Mucosa of gallbladder (tissue), 1 donor: ENCODE measurements at places on chromosomes 7 and 10. TPM values are rescaled to one million over a fixed set of nuclear protein-coding genes. Genes with fewer than 3 reads are reported as not detected.
A peak's percentile ranks its signal among the peaks of the same experiment; 100 is the strongest.

VWA2 gene
- total RNA-seq, result 0.75 TPM

PON1 gene
- total RNA-seq, result 8.9 TPM

SPDYE6 gene
- total RNA-seq, result not detected

AKR1C8 gene
- total RNA-seq, result not detected

LLCFC1 gene
- total RNA-seq, result not detected

FGF8 gene
- not detected for total RNA-seq

ZNF503 gene
- 15.9 TPM for total RNA-seq

TRIM73 gene
- 6.0 TPM for total RNA-seq

ACHE gene
- 8.4 TPM for total RNA-seq

DNA sequence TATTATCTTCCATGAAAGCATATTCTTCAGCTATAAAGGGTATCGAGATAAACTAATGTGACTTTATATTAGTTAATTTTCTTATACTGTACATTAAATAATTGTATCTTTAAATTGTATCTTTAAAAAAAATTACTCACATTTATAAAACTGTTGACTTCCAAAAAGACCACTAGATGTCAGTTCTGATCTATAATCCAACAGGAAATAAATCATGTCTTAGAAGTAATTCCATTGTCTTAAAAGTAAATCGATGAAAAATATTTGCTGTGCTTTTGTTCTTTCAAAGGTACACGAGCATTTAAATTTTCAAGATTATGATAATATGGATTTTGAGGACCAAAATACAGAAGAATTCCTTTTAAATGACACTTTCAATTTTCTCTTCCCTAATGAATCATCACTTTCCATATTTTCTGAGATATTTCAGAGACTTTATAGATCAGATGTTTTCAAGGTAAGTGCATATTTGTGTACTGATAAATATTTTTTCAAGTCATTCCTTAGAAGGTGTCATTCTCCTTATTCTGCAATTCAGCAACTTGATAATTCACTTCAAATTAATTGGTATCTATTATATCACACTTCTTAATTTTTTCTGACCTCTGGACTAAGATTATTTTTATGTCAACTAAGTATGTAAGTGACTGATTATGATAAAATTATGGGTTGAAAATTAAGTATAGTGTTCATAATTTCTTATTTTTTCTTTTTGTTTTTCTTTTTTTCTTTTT lies 138.5 kb downstream of the CPED1 start:
- no peak for DNase-seq

GRCh38 chr10:130189608-130190054 lies 53.4 kb downstream of the GLRX3 start:
- no peak for DNase-seq

- DNase-seq, result no peak
These were observed 62.5 kb downstream of the SGMS1 start for GRCh38 chr10:50561266-50561665.

DNA sequence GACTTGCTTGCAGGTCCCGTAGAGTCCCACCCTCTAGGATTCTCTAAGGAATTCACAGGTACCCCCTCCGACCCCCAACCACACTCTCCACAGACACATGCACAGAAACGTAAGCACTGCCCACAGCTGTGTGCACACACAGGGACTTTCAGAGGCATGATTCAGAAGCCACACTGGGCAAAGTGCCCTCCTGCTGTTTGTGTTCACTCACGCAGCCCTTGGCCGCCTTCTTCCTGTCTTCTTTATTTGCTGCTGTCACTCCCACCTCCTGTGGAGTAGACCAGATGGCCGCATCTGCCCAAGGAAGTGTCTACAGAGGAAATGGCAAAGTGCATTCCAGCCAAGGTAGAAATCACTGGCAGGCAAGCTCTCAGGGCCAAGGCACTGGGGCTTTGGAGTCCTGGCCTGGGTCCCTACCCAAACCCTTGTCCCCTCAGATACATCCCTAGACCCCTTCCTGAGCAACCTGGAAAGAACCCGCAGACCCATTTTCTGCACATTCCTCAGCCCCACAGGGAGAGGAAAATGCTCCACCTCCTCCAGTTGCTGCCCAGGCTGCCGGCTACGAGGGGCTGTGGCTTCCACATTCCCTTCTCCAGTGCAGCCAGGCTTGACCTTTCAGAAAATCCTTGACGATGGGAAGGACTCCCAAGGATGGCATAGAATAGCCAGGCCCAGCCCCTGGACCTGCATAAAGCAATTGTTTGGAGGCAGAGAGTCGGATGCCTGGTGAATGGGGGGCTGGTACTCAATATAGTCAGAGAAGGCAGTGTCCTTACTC lies 21.6 kb upstream of the GIMAP8 start:
- DNase-seq, result peak; percentile 65

- DNase-seq, result no peak
These were observed 748.8 kb downstream of the XPNPEP1 start for GRCh38 chr10:109174526-109174925.

- DNase-seq, result no peak
These were observed 89.8 kb downstream of the ZMIZ1 start for GRCh38 chr10:79158402-79159097.

DNA sequence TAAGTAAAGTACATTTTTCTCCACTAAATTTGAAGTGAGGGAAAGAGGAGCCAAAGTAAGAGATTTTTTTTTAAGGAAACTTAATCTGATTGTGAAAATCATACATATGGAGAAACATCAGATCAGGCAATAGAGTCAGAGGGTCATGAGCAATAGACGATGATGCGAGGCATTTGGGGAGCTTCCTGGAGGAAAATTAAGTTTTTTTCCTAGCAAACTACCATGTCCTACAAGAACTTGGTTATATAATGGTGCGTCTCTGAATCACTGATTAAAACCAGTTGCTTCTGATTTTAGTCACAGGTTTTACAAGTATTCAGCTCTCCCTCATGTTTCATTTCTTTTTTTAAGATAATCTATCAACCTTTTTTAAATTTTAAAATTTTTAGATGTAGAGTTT lies 52.1 kb upstream of the MTURN start:
- no peak for DNase-seq

GRCh38 chr7:90747516-90747915 lies 151.4 kb downstream of the CDK14 start:
- DNase-seq, result no peak

- DNase-seq, result no peak
These were observed 696.4 kb downstream of the INHBA start for GRCh38 chr7:41006306-41006995.

- DNase-seq, result no peak
These were observed 59.1 kb downstream of the ARMC3 start for GRCh38 chr10:22986771-22987542.

DNA sequence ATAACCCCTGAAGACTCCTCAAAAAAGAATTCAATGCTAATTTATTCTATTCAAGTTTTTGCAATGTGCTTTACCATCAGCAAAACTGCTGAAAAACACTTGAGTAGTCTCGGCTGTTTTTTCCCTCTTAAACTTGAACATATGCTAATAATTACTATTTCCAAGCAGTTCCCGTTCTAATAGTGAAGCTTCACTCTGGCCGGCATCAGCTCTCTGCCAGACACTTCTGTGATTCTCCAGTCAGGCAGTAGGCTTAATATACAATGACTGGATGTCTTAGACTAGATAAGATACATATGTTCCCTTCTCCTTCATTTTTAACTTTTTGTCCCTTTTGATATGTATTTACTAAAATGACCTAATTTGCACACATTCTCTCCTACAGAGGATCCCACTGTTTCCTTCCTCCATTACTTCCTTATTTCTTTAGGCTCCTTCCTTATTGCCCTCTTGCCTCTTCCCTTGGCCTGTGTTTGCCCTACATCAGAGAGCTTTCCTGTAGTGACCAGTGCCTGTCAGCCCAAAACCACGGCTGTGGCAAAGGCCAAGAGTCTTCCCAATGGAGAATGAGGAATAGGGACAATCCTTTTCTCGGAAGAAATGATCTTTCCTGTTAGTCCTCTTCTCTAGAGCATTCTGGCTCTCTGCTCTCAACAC lies 23.5 kb downstream of the HEPACAM2 start:
- no peak for DNase-seq

DNA sequence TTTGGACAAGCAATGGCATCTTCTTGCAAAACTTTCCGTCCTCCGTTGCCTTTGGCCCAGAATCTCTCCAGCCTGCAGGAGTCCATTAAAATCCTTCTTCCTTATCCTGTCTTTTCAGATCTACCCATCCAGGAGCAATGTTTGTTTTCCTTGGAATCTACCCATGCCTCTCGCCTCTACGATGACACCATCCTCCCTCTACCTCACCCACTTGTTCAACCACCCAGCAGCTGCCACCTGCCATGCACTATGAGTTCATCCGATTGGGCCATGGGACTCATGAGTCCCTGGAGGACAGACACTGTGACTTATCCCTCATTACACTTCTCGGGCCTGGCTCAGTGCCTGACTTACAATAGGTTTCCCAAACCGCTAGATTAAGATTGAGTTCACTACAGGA lies 26.8 kb upstream of the MGMT start:
- DNase-seq, result no peak

DNA sequence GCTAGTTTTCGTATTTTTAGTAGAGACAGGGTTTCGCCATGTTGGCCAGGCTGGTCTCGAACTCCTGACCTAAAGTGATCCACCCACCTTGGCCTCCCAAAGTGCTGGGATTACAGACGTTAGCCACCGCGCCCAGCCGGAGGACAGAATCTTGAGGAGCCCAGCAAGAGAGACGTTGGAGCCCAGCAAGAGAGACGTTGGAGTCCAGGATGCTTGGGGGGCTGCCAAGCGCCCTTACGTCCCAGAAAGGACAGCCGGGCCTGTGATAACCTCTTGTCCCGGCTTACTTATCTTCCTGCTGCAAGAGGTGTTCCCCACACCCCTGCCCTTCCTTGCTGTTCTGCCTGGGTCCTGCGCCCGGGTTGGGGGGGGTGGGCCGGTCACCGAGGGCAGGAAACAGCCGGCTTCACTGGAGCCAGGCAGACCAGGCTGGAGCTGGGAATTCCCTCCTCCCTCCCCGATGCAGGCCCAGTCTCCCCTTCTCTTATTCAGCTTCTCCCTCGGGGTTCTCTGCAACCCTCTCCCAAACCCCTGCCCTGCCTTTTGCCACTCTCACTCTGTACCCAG lies 1.9 kb upstream of the EPHB4 start:
- DNase-seq, result peak; percentile 64

GRCh38 chr10:72310636-72311035 lies 36.9 kb downstream of the DDIT4 start:
- DNase-seq, result no peak

DNA sequence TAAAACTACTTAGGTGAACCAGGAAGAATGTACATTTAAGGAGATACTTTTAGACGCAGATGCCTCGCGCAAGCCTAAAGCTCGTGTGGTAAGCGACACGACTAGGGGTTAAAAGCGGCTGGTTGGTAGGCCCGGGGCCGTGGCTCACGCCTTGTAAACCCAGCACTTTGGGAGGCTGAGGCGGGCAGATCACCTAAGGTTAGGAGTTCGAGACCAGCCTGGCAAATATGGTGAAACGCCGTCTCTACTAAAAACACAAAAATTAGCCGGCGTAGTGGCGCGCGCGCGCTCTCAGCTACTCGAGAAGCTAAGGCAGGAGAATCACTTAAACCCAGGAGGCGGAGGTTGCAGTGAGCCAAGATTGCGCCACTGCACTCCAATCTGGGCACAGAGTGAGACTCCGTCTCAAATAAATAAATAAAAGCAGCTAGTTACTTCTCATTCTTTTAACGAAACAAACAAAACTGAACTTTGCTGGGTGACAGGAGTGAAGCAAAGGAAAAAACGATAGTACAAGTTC lies 879 bp downstream of the NUDT5 start:
- peak; percentile 26 for DNase-seq

GRCh38 chr7:37893359-37893758 lies 23.3 kb downstream of the SFRP4 start:
- DNase-seq, result no peak

DNA sequence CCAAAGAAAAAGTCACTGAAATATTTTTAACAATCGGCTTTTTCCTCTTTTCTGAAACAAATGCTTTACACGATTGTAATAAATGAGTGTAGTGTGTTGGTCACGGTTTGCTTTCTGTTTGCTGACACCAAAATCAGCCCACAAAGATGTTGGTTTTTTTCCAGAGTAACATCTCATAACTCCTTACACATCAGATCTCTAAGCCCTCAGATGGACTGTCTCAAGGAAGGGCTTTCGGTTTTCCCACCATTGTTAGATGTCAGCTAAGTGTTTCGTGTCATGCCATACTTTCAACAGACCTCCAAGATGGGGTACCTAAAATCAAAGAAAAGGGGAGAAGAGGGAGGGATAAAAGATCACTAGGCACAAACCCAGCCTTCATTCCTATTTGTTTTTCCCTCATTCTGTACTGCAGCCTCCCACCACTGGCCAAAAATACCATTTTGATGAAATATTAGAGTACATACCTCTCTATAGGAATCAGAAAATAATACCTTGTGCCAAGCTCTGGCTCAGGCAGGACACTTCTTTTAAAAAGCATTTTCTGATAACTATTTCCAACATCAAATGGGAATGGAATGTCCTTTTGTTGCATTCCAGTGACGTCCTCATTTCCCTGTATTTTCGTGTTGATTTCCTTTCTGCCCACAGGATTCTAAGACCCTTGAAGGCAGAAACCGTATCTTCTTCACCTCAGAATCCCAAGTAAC lies 159.1 kb downstream of the DGKI start:
- DNase-seq, result no peak

- DNase-seq, result no peak
These were observed 48.7 kb upstream of the ZMIZ1 start for GRCh38 chr10:79020015-79020491.

DNA sequence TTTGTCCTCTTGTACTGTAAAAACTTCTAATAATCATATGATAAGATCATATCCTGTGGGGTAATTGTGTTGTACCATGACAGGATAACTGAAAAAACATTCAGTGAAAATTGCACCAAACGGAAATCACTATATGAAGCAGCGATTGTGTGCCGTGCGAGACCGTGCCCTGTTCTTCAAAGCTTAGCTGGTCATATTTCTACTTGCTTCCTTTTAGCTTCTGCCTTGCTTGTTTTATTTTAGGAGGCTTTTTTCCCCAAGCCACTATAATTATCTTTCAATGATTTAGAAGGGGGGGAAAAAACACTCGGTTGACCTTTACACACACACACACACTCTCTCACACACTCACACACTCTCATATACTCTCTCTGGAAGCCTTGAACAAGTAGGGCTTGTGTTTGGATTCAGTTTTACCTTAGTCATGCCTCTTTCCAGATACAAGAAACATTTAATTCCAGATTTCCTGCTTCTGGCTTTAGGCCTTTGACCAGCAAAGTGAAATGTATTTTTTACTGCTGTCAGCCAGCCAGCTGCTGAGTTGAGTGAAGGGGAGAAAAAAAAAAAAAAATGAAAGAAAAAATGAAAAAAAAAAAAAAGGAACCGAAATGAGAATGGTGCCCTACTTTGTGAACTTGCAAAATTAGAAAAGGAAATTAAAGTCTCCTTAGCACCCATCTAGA lies 181.4 kb downstream of the ARID5B start:
- DNase-seq, result no peak
